Nucleus accumbens (tissue), 56 donors: ENCODE measurements at places on chromosomes 4 and X.

DNA sequence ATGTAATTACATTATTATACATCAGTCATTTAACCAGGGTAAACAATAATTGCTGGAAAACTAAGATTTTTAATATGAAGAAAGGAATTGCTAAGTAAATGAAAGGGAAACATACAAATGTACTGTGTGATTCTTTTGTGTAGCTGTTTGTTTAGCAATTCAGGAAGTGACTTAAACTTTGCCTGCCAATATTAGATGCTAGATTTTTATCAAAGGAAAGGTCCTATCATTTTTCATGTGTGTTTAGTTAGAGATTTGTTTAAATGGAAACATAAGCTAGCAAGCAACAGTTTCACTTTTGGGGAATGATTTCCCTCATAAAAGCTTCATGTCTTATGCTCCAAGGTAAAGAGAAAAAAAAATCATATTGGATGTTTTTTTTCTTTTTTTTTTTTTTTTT, 95.1 kb upstream of the LIMCH1 start:
- no peak for DNase-seq

GRCh38 chrX:100647095-100647494, 3.1 kb downstream of the SRPX2 start:
- DNase-seq, result no peak

DNA sequence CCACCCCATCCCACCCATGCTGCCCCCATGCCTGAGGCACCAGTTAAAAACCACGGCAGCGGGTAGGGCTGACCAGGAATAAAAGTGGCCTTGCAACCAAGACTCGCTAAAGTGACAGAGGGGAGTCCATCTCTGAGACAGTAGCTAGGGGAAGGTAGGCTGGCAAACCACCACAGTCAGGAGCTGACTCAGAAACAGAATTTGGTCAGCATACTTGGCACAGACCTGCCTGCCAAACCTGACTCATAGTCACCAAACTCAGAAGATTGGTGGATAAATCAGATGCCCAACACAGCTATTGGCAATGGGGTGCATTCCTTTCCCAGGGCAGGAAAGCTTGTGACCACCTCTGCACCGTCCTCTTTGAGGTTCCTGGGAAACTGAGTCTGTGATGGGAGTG, 193.8 kb downstream of the BCOR start:
- no peak for DNase-seq

- no peak for DNase-seq
Observed at GRCh38 chr4:185573651-185574199, 38.4 kb upstream of the PDLIM3 start.

GRCh38 chrX:78316265-78316664, 11.1 kb downstream of the CYSLTR1 start:
- no peak for DNase-seq

DNA sequence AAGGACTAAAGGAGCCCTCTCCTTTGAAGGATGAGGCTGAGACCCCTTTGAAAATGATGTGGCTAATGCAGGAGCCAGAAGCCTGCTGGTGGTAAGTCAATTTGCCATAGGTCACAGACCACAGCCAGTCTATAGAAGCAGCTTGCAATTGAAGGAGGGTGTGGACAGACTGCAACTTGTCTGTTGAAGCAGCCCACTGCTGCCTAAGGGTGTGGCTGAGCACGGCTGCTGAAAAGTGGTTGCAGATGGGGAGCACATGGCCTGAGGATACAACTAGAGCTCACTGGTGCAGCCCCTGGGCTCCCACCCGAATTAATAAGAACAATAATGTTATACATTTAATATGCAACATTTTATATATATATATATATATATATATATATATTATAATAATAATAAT, 11.4 kb upstream of the EXOC1L start:
- DNase-seq, result no peak

GRCh38 chr4:9963328-9963727, 58.0 kb downstream of the SLC2A9 start:
- DNase-seq, result no peak

DNA sequence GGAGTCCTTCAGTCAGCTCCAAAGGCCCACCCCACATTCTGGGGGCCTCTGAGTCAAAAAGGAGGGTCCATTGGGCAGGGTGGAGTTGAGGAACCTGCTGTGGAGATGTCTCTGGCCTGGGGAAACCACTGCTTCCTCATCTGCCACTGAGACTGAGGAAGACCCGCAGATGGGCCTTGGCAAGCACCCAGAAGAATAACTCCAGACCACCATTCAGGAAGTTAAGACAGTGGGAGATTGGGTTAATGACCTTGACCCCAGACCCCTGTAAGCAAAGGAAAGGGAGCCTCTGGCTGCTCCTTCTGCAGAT, 8.1 kb upstream of the HSD17B10 start:
- no peak for DNase-seq

GRCh38 chr4:151584101-151584500, 175.1 kb downstream of the FHIP1A start:
- no peak for DNase-seq

DNA sequence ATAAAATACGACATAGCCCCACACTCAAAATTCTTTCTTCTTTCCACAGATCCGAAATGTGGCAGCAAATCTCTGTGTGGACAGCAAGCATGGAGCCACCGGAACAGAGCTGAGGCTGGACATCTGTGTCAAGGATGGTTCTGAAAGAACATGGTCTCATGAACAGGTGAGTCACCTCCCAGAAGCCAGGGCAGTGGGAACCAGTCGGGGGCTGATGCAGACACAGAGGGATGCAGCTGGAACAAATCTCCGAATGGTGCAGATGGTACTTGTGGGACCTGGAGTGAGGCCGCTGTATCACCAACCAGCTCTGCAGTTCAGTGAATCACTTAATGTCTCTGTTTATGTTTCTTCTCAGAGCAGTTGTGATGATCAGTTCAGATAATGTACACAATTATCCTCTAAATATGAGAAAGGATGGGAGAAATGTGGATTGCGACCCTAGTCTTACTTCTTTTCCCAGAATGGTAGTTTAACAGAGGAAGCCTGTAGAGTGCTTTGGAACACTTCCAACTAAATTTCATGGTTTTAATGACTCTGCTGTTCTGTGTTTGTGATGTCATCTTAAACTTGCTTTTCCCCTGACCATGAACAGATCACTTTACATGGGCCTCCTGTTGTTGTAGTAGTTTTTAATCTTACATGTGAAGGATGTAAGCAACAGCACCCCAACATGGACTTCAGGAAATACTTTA, 159.3 kb upstream of the GALNT7 start:
- no peak for DNase-seq

- DNase-seq, result no peak
Observed at GRCh38 chr4:186760576-186760975, 36.9 kb upstream of the FAT1 start.

DNA sequence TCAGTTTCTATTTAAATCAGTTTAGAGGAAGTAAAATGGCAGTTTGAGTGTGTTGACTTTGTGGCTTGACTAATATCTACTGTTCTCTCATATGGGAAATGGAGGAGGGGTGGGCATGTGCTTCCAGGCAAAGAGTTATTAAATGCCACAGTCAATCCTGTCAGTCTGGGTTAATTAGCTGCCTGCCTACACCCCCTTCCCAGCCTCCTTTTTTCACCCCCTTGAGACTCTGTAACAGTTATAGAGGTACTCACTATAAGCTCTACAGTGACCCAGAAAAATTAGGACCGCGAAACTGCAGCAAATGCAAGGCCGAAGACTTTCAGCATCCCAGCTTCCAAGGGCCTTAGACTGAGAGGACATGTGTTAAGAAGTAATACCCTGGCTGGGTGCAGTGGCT, 165.2 kb downstream of the CORIN start:
- DNase-seq, result no peak

GRCh38 chr4:170674176-170674575, 584.4 kb upstream of the AADAT start:
- DNase-seq, result no peak

GRCh38 chrX:32010948-32011347, 939.1 kb upstream of the FTHL17 start:
- no peak for DNase-seq

DNA sequence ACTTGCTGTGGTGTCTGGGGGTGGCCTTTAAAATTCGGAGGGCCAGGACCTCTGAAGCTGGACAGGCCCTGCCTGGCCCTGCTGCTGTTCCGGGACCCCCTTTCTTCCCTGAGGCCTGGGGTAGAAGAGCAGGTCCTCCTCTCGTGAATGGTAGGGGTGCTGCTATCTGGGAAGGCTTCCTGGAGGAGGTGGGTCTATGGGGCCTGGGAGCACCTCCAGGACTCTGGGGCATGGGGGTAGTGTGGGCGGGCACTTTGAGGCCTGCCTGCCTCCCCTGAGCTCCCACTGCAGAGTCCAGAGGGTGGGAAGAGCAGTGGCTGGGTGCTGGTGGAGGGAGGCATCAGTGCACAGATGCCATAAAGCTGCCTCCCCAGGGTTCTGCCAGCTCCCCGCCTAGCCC, 4.9 kb upstream of the MXD4 start:
- DNase-seq, result no peak

- no peak for DNase-seq
Observed at GRCh38 chrX:1224954-1225353, 12.5 kb upstream of the CRLF2 start.

- DNase-seq, result no peak
Observed at GRCh38 chr4:181018913-181019312, 1224.3 kb upstream of the TENM3 start.

DNA sequence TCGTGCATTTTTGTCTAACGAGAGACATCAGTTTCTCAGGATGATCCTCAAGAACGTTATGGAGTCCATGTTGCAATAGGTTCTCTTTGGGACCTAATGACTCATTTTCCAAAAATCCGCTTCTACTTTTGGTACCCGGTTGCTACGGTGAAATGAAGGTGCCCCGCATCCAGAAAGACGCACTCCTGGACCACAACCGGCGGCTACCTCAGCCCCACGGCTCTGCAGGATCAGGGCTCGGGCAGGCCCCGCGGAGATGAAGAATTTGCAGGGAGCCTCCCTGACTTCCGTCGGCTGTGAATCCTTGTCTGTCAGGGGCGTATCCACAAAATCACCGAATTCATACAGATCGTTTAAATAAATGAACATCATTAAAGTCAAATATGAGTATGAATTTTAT, 15.6 kb downstream of the GTPBP6 start:
- no peak for DNase-seq

GRCh38 chr4:123305736-123306135, 90.9 kb upstream of the SPRY1 start:
- no peak for DNase-seq

- no peak for DNase-seq
Observed at GRCh38 chr4:55075376-55075775, 50.0 kb downstream of the KDR start.

GRCh38 chrX:3962511-3963311, 249.3 kb upstream of the PRKX start:
- no peak for DNase-seq

DNA sequence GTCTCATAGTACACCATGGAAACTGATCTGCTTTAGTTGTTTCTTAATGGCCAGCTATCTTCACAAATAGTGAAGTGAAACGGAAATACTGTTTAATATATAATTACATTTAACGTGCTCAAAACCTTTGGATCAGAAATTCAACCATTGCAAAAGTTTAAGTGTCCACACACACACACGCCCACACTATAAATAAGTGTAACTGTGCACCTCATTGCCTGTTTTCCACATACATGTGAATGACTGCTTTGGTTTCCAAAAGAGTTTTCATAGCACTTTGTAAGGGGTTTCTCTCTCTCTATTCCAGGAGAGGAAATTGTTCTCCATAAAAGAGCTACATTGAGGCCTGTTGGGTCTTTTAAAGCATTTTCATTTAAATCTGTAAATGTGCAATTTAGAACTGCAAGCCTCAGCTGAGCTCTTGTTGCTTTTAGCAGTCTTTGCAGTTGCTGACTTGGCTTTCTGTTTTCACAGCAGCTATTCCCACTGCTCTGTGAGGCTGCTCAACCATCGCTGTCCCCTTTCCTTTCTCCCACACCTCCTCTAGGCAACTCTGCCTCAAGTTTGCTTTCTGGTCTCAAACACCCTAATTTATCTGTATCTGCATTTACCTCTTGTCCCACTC, 94.5 kb downstream of the RAPGEF2 start:
- no peak for DNase-seq

GRCh38 chrX:38081909-38082308, 75.6 kb downstream of the SYTL5 start:
- DNase-seq, result no peak

- no peak for DNase-seq
Observed at GRCh38 chr4:150345207-150345744, 236.7 kb upstream of the MAB21L2 start.

GRCh38 chr4:179344861-179345260, 1902.6 kb upstream of the AGA start:
- DNase-seq, result no peak

- peak; percentile 30 for DNase-seq
Observed at GRCh38 chr4:22339491-22339890, 176.4 kb downstream of the ADGRA3 start.

DNA sequence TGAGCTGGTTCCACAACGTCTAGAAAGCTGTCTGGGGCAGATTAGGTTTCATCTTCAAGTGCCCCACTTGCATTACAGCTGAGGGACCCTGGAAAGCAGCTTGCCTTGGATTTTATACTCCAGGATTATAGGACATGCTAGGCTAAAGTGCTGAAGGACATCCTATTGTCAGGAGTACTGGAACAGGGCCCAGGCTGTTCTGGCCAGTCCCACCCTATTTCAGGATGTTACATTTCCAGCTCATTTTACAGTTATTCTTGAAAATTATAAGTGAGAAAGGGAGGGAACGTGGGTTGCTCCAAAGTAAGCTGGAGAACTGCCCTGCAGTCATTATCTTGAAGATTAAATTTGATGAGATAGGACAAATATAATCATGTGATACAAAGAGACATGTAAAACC, 71.0 kb upstream of the UGT8 start:
- no peak for DNase-seq

- no peak for DNase-seq
Observed at GRCh38 chr4:82620126-82620735, 58.4 kb upstream of the TMEM150C start.

- peak; percentile 91 for DNase-seq
Observed at GRCh38 chr4:54064317-54065111, at the start of gene CHIC2. Gene CHIC2 (minus strand): TSS chr4:54064605. CDS start chr4:54064300, 305 bp downstream.
